ENCODE measurements at places on chromosomes 7 and 10.

GRCh38 chr7:158421361-158421760 lies 166.3 kb downstream of the PTPRN2 start:
- no peak for DNase-seq

- no peak for DNase-seq
These were observed 78.9 kb downstream of the VOPP1 start for GRCh38 chr7:55493408-55493807.

GRCh38 chr7:106346678-106347217 lies 62.0 kb upstream of the NAMPT start:
- no peak for DNase-seq

- no peak for DNase-seq
These were observed 28.4 kb upstream of the CDK13 start for GRCh38 chr7:39921506-39922175.

- DNase-seq = no peak
These were observed 143.2 kb upstream of the C7orf33 start for GRCh38 chr7:148447221-148447849.

- no peak for DNase-seq
These were observed 64.4 kb downstream of the SUGCT start for GRCh38 chr7:40199076-40199802.

GRCh38 chr10:9811601-9812000 lies 1206.1 kb upstream of the CELF2 start:
- DNase-seq = no peak

GRCh38 chr7:112157072-112157471 lies 49.1 kb downstream of the DOCK4 start:
- DNase-seq = no peak

GRCh38 chr10:78459639-78460037 lies 426.0 kb downstream of the RPS24 start:
- no peak for DNase-seq

DNA sequence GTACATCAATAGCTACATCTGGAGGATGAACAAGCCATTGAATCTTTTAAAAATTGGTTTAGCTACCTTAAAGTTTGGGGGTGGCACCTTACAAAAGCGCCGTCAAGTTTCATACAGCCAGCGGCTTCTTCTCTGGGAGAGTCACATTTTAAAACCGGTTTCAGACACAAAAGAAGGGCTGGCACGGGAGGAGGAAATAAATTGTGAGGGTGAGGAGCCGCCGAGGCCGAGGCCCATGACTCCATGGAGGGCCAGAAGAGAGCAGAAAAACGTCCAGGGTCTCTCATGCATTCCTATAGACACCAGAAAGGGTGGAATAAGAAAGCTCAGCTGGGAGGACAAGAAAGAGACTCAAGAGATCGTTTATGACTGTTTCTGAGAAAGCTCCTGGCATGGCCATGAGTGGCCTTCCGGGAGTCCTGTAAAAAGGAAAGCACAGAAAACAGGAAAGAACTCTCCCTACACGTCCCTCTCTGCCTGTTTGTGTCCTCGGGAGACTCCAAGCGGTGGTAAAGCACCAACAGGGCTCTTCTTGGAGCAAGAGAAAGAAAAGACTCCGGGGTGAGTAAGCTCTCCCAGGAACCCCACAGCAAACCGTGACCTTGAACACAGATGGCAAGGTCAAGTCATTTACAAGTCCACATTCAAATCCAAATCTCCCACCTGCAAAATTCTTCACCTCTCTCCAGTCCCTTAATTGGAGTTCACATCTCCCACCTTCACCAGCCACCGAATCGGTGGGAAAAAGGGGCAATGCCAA lies 1.8 kb downstream of the FRAT2 start:
- DNase-seq = no peak

DNA sequence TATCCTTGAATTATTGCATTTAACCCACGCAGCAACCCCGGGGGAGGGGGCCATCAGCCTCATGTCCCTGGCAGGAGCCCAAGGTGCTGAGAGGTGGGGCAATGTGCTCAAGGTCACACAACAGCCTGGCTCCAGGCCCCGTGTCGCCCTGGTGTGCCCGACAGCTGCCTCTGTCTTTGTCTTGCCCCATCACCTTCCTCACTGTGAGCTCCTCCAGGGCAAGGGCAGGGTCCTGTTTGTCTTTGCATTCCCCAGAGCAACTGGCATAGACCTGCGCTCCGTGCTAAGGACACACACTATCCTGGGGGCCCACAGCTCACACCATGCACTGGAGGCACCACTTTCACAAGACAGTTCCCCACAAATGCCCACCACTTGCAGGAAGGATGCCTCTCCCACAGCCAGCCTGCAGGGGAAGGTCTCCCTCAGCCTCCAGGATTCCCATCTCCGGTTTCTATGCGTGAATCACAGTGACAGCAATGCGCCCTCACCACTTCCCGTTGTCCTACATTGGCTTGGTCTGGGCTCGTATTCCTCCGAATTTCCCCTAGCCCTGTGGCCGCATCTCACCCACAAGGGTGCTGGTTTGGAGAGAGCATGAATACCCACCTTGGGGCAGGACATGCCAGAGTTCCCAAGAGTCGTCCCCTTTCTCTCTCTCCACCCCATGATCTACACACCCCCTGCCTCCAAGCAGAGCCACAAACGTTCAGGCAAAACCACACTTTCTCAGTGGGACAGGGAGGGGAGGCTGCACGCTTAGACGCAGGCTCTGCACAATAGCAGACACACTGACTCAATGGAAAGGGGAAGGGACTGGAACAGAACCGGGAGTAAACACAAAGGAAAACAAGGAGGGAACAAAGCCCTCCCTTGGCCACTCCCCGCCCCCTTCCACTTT lies 10.3 kb downstream of the ITPRIP start:
- no peak for DNase-seq

DNA sequence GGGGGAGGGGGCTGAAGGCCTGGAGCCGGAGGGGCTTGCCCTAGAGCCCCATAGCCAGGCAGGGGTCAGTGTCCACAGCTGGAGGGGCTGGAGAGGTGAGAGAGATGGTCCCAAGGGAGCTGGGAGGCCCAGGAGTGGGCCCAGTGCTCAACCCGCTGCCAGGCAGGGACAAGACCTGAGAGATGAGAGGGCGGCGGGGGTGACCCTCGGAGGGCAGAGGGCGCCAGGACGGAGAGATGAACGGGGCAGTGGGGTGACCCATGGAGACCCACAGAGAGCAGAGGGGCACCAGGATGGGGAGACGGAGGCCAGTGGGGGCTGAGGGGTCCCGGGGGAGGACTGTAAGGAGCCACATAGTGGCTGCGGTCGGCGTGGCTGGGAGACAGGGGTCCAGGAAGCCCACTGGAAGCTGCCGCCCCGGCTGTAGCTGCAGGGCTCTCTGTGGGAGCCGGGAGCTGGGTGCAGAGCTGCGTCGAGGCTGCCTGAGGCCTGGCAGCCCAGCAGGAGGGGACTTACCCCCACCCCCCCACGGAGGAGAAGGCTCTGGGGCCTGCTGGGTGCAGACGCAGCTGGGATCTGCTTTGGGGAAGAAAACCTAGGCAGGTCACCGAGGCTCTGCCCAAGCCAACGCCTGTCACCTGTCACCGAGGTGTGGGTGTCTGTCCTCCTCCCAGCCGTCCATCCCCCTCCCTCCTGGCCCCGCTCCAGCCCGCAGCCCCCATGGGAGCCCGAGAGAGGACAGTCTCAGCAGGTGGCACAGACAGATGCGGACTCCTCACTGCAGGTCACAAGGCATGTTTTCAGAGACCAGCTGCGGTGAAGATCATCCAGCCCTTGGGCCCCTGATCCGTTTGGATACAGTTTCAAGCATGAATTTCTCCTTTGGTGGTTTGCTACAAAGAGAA lies 25.1 kb downstream of the PWWP2B start:
- no peak for DNase-seq

DNA sequence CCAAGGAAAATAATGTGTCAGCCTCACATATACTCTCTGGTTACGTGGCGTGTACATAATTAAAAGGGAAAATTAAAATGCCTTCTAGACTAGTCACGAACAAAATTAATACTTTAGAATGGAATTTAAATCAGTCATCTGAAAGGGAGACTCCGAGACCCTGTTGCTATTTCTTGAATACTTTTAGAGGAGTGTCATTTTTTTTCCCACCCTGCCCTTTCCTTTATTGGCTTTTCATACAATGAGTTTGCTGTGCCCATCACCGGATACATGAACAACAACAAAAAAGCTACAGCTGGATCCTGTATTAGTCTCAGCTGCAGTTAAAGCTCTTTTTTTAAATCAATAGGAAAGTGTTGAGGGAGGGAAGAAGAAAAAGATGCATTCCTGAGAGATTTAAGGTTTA lies 20.1 kb downstream of the CYTH3 start:
- DNase-seq = no peak

GRCh38 chr7:46321556-46322205 lies 400.6 kb upstream of the IGFBP3 start:
- DNase-seq = no peak

- no peak for DNase-seq
These were observed 17.6 kb upstream of the CRPPA start for GRCh38 chr7:16438988-16439387.

DNA sequence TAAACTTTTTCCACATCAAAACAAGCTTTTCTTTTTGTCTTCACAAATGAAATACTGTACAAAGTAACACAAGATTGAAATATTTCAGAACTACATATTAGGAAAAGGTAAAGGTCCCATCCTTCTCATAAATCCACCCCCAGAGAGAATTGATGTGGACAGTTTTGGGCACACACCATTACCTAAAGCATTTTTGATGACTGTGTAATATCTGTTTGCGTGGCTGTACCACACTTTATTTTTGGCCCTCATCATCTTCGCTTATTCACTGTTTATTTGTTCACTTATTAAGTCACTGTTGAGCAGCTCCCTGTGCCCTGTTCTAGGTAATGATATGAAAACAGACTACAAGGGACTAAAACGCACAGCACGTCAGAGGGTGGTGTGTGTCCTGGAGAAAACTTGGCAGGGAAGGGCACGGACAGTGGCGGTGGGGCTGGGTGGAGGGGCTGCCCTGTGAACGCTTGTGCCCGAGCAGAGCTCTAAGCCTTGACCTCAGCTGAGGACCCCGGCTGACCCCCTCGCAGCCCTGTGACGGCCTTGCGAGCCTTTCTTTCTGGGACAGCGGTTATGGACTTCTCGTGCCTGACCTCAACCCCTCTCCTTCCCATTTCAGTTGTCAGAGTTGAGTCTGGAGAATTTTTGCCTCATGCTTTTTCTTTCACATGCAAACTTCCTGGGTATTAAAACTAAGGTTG lies 241.3 kb downstream of the EMX2 start:
- DNase-seq = no peak

GRCh38 chr10:50917486-50917885 lies 32.1 kb upstream of the A1CF start:
- DNase-seq = no peak

DNA sequence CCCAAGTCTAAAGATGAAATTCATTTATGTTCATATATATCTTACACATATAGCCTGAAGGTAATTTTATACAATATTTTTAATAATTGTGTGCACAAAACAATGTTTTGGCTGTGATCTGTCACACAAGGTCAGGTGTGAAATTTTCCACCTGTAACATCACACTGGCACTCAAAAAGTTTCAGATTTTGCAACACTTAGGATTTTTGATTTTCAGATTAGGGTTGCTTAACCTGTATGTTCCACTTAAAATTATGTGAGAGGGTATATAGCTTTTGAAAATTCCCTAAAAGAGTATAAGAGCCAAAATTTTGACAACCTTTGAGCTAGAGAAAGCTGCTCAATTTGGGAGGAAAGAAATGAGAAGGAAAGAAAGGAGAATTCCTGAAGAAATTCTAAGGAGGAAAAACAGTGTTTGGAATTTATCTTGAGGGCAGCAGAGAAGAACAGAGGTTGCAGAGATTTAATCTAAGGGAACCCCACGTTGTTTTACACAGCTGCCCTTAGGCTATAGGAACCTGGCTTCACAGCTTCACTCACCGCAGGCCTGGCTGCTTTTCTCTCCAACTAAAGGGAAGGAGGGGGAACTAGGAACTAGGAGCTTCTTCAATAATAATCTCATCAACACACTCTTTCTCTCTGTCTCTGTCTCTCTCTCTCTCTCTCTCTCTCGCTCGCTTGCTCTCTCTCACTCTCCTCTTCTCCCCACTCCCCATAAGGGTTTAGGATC lies 8.5 kb downstream of the VOPP1 start:
- DNase-seq = no peak

- no peak for DNase-seq
These were observed 89.6 kb downstream of the DNAJB9 start for GRCh38 chr7:108659261-108659660.

Data from stimulated activated CD4-positive, alpha-beta T cell treated with anti-CD3 and anti-CD28 coated beads, TNF-alpha, amount 100 ng/mL, for 1 hour (primary cell).